NCI-H1694 treated with DMSO at 0.1 percent for 48 hours (cell line): ENCODE measurements at places on chromosomes 3 and 15.
A peak's percentile ranks its signal among the peaks of the same experiment; 100 is the strongest.

GRCh38 chr3:141454906-141455602 is 31.8 kb upstream of the RASA2 start:
- DNase-seq, result peak; percentile 88

- DNase-seq, result no peak
Observed at GRCh38 chr15:32867313-32867626, 149.5 kb downstream of the GREM1 start.

GRCh38 chr3:159800434-159801155 is 188.0 kb upstream of the IL12A start:
- no peak for DNase-seq

- DNase-seq, result no peak
Observed at GRCh38 chr3:83482402-83483070, 1476.3 kb upstream of the CADM2 start.

DNA sequence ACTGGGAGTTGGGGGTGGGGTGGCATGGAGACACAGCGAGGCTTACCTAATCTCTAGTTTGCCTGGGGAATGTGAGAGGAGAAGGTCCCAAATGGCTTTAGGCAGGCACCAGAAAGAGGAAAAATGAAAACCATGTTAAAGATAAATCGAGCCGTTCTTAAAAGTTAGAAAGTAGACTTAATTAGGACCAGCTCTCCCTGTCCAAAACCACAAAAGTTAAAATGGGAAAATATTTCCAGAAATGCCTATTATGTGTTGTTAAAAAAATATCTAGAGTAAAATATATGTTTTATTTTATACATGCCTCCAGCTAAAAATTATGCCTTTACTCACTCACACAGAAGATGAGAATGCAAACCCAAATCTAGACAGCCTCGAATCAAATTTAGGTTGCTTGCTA is 50.1 kb downstream of the LRTM1 start:
- no peak for DNase-seq

GRCh38 chr15:69389426-69389825 is 24.7 kb upstream of the KIF23 start:
- DNase-seq, result no peak

DNA sequence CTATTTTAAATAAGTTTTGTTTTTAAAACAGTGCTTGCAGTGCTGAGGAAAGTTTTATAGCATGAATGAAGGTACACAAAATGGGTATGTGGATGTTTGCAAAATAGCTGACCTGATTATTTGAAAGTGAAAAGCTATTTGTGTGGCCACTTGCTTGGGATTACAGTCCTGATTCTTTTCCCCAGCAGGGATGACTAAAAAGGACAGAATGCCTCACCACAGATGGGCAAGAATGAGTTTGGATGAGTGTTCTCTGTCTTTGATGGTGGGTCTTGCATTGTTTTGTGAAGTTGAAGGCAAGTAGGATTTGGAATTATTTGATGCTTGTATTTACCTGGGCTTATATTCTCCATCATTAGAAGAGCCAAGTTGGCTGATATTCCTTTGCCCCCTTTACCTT is 48.8 kb upstream of the MEIS2 start:
- DNase-seq, result no peak

DNA sequence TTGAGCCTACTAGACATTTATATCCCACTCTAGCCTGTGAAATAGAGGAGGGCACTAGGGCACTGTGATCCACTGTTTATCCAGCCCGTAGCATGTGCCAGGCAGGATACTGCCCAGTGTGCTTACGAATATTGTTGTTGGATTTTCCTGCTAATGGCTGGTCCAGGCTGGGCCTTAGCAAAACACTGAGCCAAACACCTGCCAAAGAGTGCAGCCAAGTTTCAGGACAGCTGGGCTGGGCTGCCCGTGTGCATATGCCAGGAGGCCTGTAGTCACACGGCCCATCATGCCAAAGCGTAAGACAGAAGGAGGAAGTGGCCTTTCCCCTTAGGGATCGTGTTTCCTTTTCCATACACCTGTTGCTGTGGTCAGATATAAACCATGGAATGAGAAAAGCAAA is 54.5 kb upstream of the ABHD10 start:
- DNase-seq, result no peak

DNA sequence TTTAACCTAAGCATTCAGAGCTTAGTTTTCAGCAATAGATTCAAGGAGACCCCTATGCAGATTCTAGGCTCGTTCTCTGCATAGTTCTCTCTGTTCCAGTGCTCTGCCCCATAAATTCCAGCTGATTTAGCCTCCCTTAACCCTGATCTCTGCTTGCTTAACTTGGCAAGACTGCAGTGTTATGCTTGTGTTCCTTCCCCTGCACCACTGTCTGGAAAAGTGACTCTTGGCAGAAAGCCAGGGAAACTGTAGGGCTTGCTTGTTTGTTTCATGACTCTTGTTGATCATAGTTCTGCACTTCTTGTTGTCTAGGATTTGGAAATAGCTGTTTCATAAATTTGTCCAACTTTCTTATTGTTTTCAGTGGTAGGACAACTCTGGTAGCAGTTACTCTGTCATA is 40.1 kb downstream of the ANAPC13 start:
- DNase-seq, result no peak

GRCh38 chr3:124557-125179 is 71.9 kb upstream of the CHL1 start:
- DNase-seq, result no peak

DNA sequence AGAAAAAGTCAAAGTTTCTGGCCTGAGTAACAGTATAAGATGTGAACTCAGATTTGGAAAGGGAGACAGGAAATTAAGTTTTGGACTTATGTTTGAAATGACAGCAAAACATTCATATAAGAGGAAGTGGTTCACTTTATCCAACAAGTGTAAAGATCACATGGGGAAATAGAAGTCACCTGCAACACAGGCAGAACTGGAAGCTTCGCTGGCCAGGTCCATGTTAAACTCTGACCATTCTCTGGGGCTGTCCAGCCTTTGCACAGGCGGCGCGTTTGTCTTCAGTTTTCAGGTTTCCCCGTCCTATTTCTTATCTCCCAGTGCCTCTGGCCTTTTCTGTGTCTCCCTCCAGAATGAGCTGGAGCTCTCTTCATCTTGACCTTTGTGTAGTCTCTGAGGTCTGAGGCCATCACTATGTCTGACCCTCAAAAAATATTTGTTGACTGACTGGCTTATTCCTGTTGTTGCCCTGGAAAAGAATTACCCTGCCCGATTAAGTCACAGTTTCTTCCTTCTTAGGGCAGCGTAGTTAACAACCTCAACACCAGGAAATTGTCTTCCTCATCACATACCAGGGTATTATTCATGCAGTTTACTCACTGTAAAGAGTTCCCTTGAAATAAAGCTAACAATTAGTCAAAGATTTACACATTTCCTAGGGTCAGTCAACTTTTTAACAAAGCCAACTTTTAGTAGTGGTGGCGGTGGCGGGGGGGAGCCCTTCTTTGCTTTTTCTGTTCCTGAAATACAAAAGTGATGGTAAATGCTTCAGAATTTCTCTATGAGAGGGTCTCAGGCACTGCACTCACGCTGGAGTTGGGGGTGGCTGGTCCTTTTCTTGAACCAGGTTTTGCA is 959 bp upstream of the RASA2 start:
- DNase-seq, result no peak

- DNase-seq, result no peak
Observed at GRCh38 chr3:126450744-126451143, 24.9 kb downstream of the ZXDC start.
